Mesenteric fat pad (tissue), 1 donor: ENCODE measurements at places on chromosomes 7 and 10. TPM values are rescaled to one million over a fixed set of nuclear protein-coding genes. Genes with fewer than 3 reads are reported as not detected.

DNA sequence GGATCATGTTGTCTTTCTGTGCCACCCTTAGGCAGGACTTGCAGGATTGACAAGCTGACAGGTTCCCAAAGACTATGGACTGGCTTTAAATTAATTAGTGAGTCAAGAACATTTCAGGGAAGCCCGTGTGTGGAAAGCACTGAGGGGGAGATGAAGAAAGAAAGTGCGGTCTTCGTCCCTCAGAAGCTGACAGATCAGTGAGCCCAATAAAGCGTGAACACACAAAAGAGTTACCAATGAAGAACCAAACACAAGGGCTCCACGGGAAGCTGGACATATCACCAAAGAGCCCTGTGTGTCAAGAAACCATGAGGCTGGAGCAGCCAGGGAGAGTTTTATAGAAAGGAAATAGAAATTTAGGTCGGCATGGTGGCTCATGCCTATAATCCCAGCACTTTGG, 725.8 kb downstream of the PARD3 start:
- no peak for DNase-seq

DNA sequence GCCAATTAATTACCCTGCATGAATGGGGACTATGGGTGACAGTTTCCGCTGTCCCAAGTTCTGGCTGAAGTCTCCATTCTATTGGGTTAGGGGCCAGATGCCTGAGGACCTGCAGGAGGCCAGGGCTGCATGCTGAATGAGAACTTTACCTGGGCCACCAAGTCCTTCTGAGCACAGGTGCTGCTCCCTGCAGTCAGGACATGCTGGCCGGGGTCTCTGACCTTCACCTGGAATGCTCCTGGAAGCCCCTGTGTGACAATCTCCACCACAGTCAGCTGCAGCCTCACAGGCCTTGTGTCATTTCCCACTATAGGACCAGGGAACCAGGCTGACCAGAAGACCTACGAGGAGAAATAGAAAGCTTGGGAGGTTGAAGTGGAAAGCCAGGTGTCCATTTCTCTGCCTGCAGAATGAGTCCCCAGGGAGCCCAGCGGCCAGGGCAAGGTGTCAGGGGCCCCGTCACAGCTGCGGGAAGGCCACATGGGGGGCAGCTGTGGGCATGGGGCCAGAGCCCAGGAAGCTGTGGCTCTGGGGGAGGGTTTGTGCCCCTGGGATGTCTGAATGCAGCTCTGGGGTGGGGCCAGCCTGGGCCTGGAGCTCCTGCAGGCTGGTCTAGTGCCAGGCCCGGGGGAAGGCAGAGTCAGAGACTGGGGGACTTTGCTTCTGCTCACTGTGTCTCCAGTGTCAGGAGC, 5.6 kb upstream of the GIMAP8 start:
- no peak for DNase-seq

GRCh38 chr10:61984803-61985418, 83.4 kb downstream of the ARID5B start:
- DNase-seq: no peak

DNA sequence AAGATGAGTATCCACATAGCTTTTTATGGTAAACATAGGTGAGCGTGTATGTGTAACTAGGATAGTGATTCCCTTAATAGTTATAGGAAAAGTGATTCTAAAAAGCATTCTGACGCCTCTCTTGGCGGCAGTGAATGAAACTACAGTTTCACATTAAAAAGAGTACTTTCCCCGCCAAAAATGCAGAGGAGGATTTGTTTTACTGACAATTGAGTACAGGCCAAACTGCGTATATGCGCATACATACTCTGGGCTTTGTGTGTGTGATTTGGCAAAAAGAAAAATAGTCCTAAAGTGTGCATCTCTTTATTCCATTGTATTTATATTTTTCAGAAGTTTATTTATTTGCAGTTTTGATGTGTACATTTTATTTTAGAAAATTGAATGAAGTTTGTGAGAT, 10.3 kb downstream of the CUL1 start:
- DNase-seq: no peak

DNA sequence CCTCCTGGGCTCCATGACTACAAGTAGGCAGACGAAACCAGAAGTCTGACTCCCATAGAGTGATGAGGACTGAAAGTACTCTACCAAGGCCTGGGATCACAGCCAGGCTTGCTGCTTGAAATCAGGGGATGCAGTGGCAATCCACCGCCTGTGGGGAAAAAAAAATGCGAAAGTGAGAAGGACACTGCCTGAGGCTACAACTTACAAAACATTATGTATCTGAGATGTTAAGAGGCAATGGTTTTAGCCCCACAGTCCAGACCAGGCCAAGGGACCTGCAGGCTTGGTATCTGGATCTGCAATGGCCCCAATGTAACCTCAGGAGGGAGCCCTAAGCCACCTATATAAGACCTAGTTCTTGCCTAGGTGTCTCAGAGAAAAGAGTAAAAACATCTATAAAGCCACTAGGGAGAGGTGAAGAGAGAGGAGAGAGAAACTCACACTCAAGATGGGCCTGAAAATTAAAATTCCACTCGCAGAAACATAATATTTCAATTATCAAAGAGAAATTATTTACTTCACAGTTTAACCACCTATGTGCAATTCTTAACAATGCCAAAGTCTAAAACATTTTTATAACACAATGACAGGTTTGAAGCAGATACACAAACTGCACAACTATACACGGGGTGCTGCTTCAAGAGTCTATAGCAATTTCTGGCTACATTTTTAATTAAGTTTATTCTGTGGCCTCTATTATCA, 13.9 kb downstream of the DNAJC1 start:
- DNase-seq: no peak

GRCh38 chr7:15915686-15916293, 229.3 kb upstream of the MEOX2 start:
- no peak for DNase-seq

GRCh38 chr10:70528741-70529362, 50.3 kb downstream of the PALD1 start:
- DNase-seq: no peak

- no peak for DNase-seq
These were observed 12.1 kb upstream of the CUBN start for GRCh38 chr10:17141504-17142229.

- DNase-seq: no peak
These were observed 544.4 kb downstream of the DNAJB6 start for GRCh38 chr7:157881048-157881771.

DNA sequence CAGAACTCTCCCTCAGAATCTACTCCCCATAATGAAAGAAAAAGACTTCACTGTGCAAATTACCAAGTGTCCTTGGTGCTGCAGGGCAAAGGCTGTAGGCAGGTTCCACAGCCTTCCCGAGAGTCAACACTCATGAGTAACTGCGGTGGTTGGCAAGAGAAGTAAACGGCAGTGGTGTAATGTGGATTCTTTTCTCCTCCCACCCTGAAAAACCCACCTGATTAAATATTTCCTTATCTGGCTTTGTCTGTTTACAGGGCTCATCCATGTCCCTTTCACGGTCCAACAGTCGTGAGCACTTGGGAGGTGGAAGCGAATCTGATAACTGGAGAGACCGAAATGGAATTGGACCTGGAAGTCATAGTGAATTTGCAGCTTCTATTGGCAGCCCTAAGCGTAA, 300.9 kb downstream of the BICC1 start:
- DNase-seq: no peak

- DNase-seq: no peak
These were observed 104.7 kb downstream of the FGFR2 start for GRCh38 chr10:121493521-121493920.

DNA sequence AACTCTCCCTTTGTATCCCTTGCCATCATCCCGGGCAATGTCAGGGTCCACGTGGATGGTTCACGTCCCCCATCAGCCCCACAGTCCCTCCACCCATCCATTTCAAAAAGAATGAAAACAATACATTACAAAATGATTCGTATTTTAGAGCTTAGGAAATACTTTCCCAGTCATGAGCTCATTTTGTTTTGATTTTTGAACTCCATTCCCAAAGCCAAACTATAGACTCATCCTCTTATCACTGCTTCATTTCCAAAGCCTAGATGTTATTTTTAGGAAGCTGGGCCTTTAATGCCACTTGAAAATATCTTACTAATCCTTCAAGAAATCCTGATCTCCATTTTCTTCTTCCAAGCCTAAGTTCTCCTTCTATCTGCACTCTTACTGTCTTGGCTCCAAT, 72.1 kb downstream of the WNT2 start:
- no peak for DNase-seq

DNA sequence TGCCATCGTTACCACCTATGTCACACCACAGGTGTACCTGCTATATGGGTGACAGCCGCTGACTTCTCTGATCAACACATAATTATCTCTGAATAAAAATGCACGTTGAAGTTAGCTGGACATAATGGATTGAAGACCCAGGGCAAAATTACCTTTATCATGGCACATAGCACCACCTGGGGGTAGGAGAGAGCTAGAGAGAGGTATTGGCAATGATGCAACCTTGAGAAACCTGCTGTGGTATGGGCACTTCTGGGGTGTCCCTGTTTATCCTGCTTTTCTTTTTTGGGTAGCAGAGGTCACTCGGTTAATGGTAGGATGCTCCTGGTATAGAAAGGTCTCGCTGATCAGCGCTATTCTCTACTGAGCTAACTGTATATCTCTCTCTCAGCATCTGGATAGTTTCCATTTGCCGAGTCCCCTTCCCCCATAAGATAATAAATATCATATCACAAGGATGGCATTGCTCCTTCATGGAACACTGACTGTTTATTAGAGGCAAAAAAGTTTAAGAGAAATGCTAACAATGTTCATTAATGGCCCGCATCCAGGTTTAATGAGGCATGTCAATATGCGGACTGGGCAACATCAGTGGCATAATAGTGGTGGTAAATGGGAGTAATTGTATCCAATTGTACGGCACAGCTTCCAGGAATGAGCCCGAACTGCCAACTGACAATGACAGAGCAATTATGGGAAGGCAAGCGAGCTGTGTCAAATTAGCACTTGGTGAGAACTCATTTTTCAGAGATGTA, 323.1 kb downstream of the TFEC start:
- no peak for DNase-seq

DNA sequence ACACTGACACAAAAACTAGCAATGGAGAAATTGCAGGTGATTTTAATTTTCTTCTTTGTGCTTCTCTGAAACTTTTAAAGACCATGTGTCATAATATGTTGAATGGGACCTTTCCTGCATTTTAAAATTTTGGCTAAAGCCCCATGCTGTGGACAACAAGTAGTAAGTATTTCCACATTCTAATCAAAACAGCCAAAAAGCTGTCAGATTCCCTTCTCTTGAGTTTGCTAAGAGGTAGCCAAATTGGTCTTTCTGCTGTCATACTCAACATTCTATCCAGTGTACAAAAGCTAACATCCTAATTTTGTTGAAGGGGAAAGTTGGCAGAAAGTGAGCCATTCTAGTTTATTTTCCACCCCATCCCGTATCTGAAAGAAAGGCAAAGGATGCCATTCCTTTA, 447.6 kb downstream of the TFEC start:
- no peak for DNase-seq

DNA sequence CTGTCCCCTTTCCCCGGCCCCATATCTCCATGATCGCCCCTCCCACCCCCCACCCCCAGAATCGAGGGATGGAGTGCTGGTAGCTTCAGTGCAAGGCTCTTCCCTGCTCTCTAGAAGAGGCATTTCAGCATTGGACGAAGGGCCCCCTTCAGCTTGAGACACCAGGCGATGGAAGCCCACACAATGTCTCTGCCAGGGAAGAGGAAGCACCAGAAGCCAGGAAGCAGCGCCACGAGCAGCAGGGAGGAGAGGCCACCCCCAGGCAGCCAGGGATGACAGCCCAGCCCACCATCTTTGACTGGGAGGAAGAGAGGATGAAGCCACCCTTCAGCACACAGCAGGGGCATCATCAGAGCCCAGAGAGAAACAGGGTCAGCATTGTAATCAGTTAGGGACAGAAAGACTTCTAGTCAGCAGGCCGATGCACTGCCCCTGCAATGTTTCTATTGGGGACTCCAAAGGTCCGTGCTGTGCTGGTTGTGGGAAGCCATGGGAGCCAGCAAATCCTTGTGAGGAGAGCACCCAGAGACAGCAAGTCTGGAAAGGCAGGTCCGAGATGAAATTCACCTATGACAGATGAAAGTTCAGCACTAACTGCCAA, 15.7 kb downstream of the TMEM72 start:
- peak; percentile 41 for DNase-seq

GRCh38 chr10:15197276-15197675, 28.8 kb upstream of the NMT2 start:
- no peak for DNase-seq

- DNase-seq: no peak
These were observed 107.7 kb downstream of the BAMBI start for GRCh38 chr10:28785018-28785417.

GRCh38 chr10:10687751-10688150, 329.9 kb upstream of the CELF2 start:
- no peak for DNase-seq

- no peak for DNase-seq
These were observed 37.2 kb upstream of the OPTN start for GRCh38 chr10:13062803-13063202.

DNA sequence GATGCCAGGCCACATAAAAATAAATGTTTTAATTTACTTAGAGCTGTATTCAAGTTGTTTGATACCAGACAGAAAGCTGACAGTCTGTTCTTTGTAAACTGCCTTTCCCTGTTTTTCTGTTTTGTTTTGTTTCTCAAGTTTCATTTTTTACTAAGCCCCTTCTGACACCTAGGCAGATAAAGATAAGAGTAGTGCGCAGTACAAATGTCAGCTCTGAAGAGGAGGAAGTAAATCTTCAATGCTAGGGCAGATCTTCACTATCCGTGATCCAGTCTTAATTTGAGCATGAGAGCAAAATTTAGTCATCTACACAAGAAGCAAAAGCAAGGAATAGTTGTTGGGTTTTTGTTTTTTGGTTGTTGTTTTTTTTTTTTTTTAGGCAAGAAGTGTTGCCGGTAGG, 27.3 kb downstream of the MTURN start:
- DNase-seq: no peak

PLAU gene
- 64.7 TPM for total RNA-seq

COBL gene
- 9.2 TPM for total RNA-seq

ARL4A gene
- 34.9 TPM for total RNA-seq

SPDYE6 gene
- total RNA-seq: not detected

SFTPA1 gene
- total RNA-seq: not detected

HOXA7 gene
- total RNA-seq: 7.5 TPM

TMEM213 gene
- not detected for total RNA-seq

ADAM12 gene
- total RNA-seq: 77.9 TPM

SEMA3E gene
- 3.2 TPM for total RNA-seq

EGFR gene
- 80.9 TPM for total RNA-seq

ITIH5 gene
- 439 TPM for total RNA-seq

NME8 gene
- 0.45 TPM for total RNA-seq
